ENCODE measurements at places on chromosomes 13 and 19.
A peak's percentile ranks its signal among the peaks of the same experiment; 100 is the strongest.

- no peak for DNase-seq
Measured at GRCh38 chr19:15379999-15380647, 536 bp upstream of the AKAP8 start.

GRCh38 chr13:27621366-27622101 lies at the start of gene POLR1D:
POLR1D (plus strand) TSS chr13:27621892; CDS start chr13:27621984, 92 bp downstream.
- DNase-seq: peak; percentile 89

- no peak for DNase-seq
Measured at GRCh38 chr19:48635966-48636858, 967 bp downstream of the DBP start.

- no peak for DNase-seq
Measured at GRCh38 chr13:29621051-29621800, 25.7 kb upstream of the SLC7A1 start.

DNA sequence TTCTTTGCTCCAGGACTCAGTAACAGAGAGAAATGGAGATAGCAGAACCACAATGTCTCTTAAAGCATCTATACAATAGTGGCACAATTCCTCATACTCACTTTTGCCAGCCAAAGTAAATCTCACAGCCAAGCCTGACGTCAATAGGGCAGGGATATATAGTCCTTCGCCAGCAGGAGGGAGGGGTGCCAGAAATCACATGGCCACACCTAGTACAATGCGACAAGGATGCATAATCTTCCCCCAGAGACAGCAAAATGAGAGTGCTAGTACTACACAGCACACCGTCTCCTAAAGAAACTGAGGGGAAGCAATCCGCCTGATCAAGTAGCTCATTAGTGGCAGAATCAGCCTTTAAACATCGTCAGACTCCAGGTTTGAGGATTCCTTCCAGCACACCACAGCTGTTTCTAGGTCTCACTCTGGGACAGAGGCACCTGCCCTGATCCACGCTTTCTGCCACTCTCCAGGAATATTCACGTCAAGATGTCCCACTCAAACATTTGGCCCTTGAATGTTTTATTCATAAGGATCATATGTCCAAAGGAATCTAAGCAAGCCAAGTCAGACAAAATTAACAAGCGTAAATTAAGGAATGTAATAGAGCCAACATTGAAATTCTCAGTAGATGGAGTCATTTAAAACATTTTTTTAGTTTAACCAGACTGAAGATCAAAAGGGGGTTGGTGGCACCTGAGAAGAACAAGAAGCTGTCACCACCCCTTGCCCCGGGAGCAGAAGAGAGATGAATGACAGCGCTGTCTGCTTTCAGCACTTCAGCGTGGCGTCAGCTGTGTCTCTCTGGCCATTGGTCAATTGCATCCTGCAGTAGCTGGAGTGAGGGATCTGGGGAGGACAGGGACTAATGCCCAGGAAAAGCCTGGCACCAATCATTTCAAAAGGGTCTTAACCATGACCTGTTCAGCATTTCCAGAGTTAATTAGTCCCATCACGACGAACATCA lies 63.5 kb upstream of the SERP2 start:
- no peak for DNase-seq

DNA sequence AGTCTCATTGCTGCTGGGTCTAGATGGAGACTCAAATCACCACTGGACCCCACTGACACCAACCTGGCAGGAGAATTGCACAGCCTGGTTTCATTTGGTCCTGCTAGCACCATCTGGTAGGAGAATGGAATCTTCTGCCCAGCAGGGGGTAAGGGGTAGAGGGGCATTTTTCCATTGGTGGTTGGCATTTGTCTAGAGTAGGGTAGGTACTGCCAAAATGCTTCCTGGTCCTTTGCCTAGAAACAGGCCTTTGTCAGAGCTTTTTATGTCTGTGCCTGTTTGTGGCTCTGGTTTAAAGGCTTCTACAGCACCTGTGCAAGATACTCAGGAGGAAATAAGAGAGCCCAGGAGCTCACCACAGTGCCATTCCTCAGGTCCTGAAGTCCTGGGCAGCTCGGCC lies 121.3 kb downstream of the KCTD12 start:
- no peak for DNase-seq

Measured in suprapubic skin (tissue), 4 donors.